ENCODE measurements at places on chromosomes 13 and 19.

- no peak for DNase-seq
Observed at GRCh38 chr19:32041681-32042292, 303.6 kb upstream of the ZNF507 start.

DNA sequence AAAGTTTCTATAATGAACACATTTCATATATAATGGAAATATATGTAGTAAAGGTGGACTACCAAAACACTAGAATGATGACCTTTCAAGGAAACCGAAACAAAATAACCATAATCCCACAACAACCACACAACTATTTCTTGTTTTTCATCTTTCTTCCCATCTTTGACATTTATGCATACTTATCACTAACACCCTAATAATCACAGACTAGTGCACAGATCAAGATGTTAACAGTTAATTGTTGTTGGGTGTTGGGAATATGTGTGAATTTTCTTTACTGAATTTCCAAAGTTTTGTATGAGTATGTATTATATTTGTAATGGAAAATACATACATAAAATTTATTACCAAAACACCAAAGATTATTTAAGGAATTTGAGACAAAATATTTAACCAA, 30.3 kb downstream of the PEG3 start:
- DNase-seq, result no peak

GRCh38 chr13:51258612-51259548, 36.7 kb downstream of the FAM124A start:
- no peak for DNase-seq

- DNase-seq, result no peak
Observed at GRCh38 chr19:12749938-12750521, 1.6 kb upstream of the BEST2 start.

GRCh38 chr13:112181336-112182067, 114.6 kb downstream of the SOX1 start:
- DNase-seq, result no peak

Data from stimulated activated CD8-positive, alpha-beta memory T cell treated with anti-CD3 and anti-CD28 coated beads, Interleukin-4, amount 100 ng/mL, for 4 hours (primary cell).